ENCODE measurements at places on chromosomes 3 and 15.

- DNase-seq: no peak
Observed at GRCh38 chr3:83224101-83224868, 1462.8 kb upstream of the GBE1 start.

- no peak for DNase-seq
Observed at GRCh38 chr3:140341203-140341602, 336.7 kb upstream of the TRIM42 start.

DNA sequence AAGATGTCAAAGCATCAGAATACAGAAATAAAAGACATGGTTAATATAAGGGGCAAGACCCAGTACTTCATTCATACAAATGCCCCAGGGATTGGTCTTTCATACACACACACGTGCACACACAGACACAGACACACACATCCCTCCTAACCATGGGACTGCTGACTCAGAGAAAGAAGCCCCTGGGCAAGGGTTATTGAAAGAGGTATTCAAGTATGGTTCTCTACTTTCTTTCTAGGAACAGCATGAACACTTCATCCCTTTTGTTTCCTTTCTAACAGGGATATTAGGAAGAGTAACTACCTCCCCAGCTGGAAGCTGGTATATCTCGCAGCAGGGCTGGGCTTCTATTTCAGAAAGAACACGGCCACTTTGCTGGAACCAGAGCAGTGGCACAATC lies 33.2 kb upstream of the ZFAND6 start:
- no peak for DNase-seq

GRCh38 chr3:39474126-39474515 lies 6.6 kb downstream of the MOBP start:
- no peak for DNase-seq

DNA sequence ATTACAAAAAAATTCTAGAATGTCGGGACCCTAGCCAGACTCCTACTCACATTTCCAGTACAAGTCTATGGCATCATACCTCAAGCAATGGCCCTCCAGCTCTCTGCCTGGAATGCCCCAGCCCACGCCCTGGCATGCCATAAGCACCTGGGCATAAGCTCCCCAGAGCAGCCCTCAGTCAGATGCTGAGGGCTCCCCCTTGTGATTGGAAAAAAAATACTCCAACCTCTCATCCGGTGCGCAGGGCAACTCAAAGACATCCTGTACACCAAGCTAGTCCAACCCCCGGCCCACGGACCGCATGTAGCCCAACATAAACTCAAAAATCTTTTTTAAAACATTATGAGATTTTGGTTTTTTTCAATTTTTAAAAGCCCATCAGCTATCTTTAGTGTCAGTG lies 115.4 kb downstream of the NEK10 start:
- DNase-seq: peak; percentile 51

GRCh38 chr15:98938105-98938417 lies 69.5 kb downstream of the PGPEP1L start:
- DNase-seq: no peak

Measured in HCT116 (cell line).